Vagina (tissue), 2 donors: ENCODE measurements at places on chromosomes 12 and 14. TPM values are rescaled to one million over a fixed set of nuclear protein-coding genes. Genes with fewer than 3 reads are reported as not detected.

DNA sequence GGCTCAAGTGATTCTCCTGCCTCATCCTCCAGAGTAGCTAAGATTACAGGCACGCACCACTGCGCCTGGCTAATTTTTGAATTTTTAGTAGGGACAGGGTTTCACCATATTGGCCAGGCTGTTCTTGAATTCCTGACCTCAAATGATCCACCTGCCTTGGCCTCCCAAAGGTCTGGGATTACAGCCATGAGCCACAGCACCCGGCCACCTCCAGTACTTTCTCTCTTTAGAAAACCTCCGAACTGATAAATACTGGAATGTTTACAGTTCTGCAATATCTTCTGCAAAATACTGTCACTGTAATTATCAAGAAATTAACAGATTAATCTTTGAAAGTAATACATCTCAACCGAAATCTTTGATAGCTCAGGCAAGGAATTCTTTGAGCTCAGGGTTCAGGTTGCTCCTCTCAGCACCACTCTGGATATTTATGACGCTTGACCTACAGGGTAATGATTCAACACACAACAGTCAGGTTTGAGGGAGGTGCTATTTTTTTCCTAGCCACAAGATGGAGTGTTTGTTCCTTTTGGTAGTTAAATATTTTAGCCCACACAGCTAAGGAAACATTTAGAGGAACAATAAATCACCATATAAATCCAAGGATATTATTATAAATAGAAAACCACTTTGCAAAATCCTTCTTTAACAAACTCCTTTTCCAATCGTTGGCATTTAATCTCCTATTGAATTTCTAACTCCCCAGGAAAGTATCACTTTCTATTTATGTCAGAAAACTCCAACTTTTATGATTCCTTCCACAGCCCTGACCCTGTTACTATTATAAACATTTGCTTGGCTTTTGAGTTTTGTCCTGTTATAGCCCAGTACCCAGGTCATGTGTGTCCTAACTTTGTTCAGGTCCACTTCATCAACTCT, 48.6 kb upstream of the GTF2A1 start:
- H3K27ac ChIP-seq = no peak overlapping the region
- no peak for DNase-seq
- no peaks in the 10 kb centered on the region for H3K27me3 ChIP-seq
- no peaks in the 10 kb centered on the region for H3K36me3 ChIP-seq
- no peak overlapping the region for H3K4me3 ChIP-seq
- peaks cover 3% of the 10 kb centered on the region for H3K4me1 ChIP-seq

RAD9B gene
- total RNA-seq = not detected

GRCh38 chr12:91630083-91630482, 447.5 kb upstream of the DCN start:
- no peak for DNase-seq
- H3K4me1 ChIP-seq = no peaks in the 10 kb centered on the region
- H3K4me3 ChIP-seq = no peak overlapping the region
- H3K27ac ChIP-seq = no peak overlapping the region

- no peaks in the 10 kb centered on the region for H3K36me3 ChIP-seq
- no peak for DNase-seq
- no peaks in the 10 kb centered on the region for H3K27me3 ChIP-seq
- no peak overlapping the region for H3K27ac ChIP-seq
- H3K4me3 ChIP-seq = no peak overlapping the region
Measured at GRCh38 chr14:32109676-32110547, 32.8 kb downstream of the ARHGAP5 start.

DNA sequence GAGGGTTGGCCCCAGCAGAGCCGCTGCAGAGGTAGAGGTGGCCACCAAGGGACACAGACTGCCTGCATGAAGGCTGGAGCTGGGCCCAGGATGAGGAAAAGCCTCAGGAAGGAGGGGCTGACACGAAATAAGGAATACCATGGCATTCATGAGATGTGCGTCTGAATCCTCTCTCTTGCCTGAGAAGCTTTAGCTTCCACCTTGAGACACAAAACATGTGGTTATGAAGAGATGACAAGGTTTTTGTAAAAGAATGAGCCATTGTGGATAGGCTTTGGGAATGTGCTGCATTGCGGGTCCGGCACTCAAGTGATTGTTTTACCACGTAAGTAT, 82.7 kb downstream of the DAD1 start:
- H3K27me3 ChIP-seq = no peaks in the 10 kb centered on the region
- no peak overlapping the region for H3K4me3 ChIP-seq
- peaks cover 32% of the 10 kb centered on the region for H3K4me1 ChIP-seq

DNA sequence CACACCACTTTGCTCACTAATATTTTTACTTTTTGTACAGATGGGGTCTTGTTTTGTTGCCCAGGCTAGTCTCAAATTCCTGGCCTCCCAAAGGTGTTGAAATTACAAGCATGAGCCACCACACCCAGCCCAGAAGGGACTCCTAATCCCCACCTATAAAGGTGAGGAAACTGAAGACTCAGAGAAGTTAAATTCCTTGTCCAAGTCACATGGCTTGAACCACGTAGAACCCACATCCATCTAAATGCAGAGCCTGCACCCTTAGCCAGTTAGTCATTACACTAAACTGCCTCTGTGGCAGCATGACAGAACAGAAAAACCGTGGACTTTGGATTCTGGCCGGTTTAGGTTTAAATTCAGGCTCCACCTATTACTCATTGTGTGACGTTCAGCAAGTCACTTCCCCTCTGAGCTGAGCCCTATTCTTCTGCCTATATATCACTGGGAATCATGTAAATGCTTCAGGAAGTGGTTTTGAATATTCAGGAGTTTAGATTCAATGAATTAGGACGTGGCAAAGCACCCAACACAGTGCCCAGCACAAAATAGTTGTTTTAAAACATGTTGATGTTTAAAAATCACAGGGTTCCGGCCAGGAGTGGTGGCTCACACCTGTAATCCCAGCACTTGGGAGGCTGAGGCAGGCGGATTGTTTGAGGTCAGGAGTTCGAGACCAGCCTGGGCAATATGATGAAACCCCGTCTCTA, 3.0 kb upstream of the CORO1C start:
- H3K4me3 ChIP-seq = no peak overlapping the region
- DNase-seq = no peak
- no peaks in the 10 kb centered on the region for H3K27me3 ChIP-seq
- H3K4me1 ChIP-seq = peaks cover 15% of the 10 kb centered on the region
- H3K27ac ChIP-seq = peak overlapping the region; percentile 53

DNA sequence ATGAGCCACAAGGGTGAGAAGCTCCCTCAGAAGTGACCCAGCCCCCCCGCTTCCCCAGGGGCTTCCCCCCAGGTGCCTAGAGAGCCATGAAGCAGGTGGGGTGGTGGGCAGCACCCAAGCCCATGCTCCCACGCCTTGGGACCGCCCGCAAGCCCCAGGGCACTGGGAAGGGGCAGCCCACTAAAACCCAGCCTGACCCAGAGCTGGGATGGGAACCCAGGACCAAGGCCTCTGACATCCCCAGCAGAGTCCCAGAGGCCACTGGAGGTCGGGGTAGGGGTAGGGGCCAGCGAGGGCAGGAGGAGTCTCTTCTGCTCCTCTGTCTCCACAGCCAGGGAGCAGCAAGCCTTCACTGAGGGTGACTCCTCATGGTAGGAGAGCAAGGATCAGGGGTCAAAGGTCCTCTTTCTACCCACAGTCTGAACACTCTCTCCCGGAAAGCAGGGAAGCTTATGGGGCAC, 86.5 kb upstream of the ZFP36L1 start:
- no peaks in the 10 kb centered on the region for H3K27me3 ChIP-seq
- DNase-seq = no peak
- H3K36me3 ChIP-seq = no peaks in the 10 kb centered on the region

HOXC12 gene
- not detected for total RNA-seq

GRCh38 chr12:21026302-21026701, 104.7 kb upstream of the SLCO1B1 start:
- no peaks in the 10 kb centered on the region for H3K27me3 ChIP-seq
- H3K4me3 ChIP-seq = no peak overlapping the region
- no peak for DNase-seq
- H3K4me1 ChIP-seq = no peaks in the 10 kb centered on the region

DNA sequence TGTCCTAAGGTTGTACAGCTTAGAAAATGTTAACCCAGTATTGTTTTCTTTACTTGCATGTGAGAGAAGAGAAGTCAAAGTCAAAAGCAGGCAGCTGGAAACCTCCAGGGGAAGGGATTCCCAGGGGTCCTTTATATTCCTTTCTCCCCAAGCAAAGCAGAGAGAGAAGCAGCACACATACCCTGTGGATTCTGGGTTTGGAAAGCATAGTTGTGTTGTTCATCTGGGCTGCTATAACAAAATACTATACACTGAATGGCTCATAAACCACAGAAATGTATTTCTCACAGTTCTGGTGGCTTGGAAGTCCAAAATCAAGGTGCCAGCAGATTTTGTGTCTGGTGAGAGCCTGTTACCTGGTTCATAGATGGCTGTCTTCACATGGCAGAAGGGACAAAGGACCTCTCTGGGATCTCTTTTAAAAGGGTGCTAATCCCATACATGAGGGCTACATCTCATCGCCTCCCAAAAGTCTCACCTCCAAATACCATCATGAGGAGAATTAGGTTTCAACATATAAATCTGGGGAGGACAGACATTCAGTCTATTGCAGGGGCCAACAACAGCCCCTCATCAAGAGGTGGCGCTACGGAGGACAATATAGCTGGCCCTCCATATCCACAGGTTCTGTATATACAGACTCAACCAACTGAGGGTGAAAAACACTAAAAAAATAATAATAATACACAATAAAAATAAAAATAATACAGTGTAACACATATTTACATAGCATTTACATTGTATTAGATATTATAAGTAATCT, 19.3 kb upstream of the PCNX1 start:
- no peaks in the 10 kb centered on the region for H3K4me1 ChIP-seq
- H3K27ac ChIP-seq = no peak overlapping the region
- H3K27me3 ChIP-seq = no peaks in the 10 kb centered on the region

CLEC4E gene
- total RNA-seq = not detected

DNA sequence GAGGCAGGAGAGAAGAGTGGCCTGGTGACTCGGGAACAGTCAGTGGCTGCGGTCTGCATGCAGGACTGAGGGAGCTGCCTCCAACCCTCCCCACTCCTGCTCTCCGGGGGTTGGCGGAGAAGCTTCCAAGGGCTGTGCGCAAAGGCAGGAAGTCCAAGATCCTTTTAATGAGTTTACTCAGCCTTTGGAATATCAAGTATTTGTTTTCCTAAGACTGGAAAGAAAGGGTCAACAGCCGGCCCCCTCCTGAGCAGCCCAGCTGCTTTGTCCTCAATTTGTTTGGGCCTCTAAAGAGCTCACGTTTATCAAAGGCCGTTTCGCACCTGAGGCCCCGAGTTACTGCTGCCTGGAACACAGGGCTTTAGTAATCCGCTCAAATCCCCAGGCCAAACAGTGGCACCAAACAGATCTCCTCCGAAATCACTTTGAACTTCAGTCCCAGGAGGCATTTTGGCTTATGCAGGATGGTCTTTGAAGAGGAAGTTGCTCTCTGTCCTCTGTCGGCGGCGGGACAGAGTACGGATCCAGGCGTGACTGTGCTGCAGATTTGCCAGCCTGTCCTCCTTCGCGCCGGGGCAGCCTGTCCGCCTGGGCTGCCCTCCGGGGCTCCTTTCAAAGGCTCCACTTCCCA, 117.2 kb upstream of the FZD10 start:
- no peaks in the 10 kb centered on the region for H3K36me3 ChIP-seq
- H3K4me3 ChIP-seq = no peak overlapping the region
- DNase-seq = no peak
- no peak overlapping the region for H3K27ac ChIP-seq
- H3K27me3 ChIP-seq = no peaks in the 10 kb centered on the region

ACTN1 gene
- 209 TPM for total RNA-seq

- no peak overlapping the region for H3K4me3 ChIP-seq
- no peak overlapping the region for H3K27ac ChIP-seq
- no peaks in the 10 kb centered on the region for H3K27me3 ChIP-seq
- no peak for DNase-seq
Measured at GRCh38 chr14:98006008-98006407, 1208.8 kb downstream of the VRK1 start.

CFAP251 gene
- total RNA-seq = 8.8 TPM
